ENCODE measurements at places on chromosomes 3 and 15.

- DNase-seq = no peak
These were observed 70.4 kb downstream of the ADCY5 start for GRCh38 chr3:123378409-123378915.

GRCh38 chr3:170802164-170803151, 67.5 kb downstream of the RPL22L1 start:
- DNase-seq = no peak

DNA sequence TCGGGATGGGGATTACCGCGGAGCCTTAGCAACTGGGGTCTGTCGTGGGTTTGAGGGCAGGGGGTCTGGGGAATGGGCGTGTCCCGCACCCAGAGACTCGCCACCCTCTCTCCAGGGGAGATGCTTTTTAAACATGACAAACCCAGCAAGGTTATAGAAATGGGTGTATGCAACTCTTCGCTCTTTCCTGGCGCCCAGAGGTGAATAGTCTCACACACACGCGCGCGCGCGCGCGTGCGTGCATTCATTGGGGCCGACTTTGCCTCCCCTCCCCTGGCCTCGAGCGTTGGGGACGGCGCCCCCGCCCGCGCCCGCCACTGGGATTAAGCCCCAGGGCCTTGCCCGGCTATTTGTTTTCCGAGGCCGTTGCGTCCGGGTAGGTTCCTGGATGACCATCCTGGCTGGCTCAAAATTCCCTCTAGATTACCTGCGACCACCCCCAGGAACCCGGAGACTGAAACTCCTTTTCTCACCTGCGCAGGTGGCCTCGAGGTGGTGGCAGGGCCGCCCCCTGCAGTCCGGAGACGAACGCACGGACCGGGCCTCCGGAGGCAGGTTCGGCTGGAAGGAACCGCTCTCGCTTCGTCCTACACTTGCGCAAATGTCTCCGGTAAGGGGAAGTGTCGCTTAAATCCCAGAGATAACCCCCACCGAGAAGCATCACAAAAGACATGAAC, 777 bp downstream of the GPR160 start:
- DNase-seq = no peak

DNA sequence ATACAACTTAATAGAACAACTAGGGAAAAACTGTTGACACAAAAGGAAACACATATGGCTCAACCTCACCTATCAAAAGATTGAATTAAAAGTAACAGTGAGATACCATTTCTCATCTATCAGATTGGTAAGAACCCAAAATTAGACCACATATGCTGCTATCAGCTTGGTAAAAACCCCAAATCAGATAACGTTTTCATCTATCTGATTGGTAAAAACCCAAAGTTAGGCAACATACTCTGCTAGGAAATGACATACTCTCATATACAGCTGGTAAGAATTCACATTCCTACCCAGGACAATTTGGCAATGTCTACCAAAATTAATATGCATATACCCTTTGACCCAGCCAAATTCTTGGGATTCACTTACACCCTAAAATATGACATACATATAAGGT, 26.3 kb downstream of the NRG4 start:
- no peak for DNase-seq

GRCh38 chr3:11662392-11662990, 18.8 kb upstream of the VGLL4 start:
- DNase-seq = no peak

DNA sequence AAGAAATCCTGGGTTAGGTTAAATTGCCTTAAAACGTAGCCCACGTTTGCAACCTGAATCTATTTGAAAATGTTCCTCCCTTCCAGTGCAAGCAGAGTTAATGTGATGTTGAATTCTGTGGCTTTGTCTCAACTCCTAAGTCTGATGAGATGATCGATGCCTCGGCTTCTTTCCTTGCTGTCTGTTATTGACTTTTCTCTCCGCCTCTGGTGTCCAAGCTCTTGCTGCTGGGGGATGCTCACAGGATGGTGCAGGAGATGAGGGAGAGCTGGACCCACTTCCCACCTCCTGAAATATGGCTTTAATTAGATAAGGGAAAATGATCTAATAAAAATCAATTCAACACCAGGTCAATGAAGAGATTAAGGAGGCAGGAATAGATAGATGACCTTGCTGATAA, 407.9 kb upstream of the RGMA start:
- DNase-seq = no peak

DNA sequence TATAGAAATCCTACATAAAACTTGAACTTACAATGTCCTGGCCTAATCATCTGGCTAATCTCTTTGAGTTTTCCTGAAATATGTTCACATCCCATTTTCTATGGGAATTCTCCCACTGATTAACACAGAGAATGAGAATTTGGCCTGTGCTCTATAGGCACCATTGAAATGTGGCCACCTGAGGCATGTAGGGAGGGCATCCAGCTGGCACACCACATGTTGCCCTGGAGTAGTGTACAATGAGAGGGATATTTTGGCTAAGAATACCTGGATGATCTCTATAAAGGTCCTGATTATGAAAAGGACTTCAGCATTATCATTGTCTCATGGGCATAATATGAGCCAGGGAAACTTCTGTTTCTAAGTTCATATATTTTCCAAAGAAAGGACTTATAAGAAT, 324.0 kb downstream of the ZBTB20 start:
- no peak for DNase-seq

- no peak for DNase-seq
These were observed 164.7 kb downstream of the SV2B start for GRCh38 chr15:91264651-91265351.

DNA sequence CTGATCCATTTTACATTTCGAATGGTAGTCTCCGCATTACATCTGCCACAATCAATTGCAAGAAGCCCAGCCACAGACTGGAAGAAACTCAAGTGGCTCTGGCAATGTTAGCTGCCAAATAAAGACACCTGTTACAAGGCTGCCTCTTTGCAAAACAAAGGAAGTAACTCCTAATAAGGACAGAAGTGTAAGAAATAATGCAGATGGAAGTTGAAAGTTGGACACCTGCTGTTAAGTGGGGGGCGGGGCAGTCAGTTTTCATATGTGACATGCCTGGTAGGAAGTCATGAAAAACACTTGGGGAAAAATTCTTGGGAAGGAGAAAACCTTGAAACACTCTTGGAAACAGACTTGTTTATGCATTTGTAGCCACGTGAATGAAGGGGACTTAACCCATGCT, 54.1 kb upstream of the ATP2C1 start:
- no peak for DNase-seq

- no peak for DNase-seq
These were observed 619.5 kb upstream of the TBL1XR1 start for GRCh38 chr3:177816667-177817208.

DNA sequence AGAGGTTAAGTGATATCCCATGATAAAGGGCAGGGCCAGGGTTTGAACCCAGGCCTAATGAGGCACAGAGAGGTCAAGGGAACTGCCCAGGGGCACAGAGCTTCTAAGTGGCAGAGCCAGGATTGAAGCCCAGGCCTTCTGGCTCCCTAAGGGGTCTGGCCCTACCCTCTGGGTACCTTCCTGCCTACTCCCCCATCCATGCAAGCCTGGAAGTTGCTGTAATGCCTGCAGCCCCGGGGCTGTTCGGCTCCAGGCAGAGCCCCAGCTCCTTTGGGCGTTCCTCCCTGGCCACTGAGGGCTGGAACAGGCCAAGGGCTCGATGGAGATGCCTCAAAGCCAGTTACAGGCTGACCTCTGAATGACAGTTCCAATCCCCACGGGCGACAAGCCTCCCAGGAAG, 4.5 kb downstream of the GRIP2 start:
- DNase-seq = no peak

DNA sequence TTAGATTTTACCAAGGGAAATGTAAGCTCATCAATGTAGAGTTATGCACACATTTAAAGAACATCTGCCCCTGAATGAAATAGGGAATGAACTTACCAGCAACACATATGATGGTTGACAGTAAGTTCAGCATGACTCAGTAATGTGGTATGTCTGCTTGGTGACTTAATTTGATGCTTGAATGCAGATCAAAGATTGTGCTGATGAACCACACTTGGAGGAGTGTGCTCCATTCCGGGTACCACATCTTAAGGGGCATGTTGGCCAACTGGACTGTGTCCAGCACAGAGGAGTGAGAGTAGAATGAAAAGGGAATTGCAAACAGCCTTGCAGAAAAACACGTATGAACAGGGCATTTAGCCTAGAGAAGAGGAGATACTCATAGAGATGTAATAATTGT, 171.0 kb upstream of the RARB start:
- DNase-seq = no peak

- DNase-seq = no peak
These were observed 60.0 kb upstream of the TRIM71 start for GRCh38 chr3:32757618-32758374.

DNA sequence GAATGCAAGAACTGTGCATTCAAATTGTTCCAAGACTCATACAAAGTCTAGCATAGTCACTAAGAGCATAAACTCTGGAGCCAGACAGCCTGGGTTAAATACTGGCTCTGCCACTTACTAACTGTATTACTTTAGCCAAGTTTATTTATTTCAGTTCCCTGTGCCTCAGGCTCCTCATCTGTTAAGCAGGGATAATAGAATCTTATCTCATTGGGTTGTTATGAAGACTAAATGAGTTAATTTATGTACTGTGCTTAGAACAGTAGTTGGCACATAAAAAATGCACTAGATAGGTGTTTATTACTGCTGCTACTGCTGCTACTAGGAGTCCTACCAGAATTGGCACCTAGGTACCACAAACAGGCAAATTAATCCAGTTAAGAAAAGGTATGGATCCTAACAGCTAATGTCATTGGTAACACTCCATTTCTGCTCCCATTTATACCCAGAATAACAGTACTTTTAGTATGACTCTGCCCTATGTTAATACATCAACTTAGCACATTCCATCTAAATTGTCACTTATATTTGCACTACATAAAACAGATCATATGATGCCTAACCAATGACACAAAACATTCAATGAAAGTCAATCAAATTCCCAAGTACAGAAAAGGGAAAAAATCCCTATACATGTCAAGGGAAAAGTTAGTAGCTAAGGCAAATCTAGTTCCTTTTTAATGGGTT, 45.7 kb downstream of the GSK3B start:
- DNase-seq = no peak

GRCh38 chr3:192060160-192060781, 599.3 kb downstream of the PYDC2 start:
- DNase-seq = no peak

DNA sequence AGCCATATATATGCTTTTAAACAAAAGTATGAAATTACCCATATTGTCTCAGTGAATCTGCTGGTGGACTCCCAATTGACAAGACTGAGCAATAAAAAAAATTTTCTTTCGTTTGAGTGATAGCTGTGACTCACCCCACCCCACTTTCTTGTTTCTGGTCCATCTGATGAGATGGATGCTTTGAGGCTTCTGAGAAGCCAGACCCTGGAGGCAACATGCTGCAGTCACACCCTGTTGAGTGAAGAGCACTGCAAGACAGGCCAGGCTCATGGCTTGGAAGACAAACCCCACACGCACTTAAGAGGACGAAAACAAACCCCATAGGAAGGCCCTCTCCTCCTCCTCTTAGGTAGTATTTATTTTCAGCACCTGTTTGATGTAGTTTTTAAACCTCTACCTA, 276.0 kb upstream of the TTC14 start:
- no peak for DNase-seq

- DNase-seq = no peak
These were observed 6.5 kb downstream of the FOXL2 start for GRCh38 chr3:138940446-138940845.

All from stimulated activated CD4-positive, alpha-beta T cell treated with anti-CD3 and anti-CD28 coated beads, TNF-alpha, amount 100 ng/mL, for 48 hours (primary cell).